ENCODE measurements at places on chromosomes 1 and 21. TPM values are rescaled to one million over a fixed set of nuclear protein-coding genes. Genes with fewer than 3 reads are reported as not detected.

The HSD3B2 gene
- not detected for total RNA-seq

GRCh38 chr1:21100481-21100921, 76.2 kb downstream of the EIF4G3 start:
- no peak for DNase-seq

The KCNA2 gene
- 0.02 TPM for total RNA-seq

The RABIF gene
- 7.1 TPM for total RNA-seq

The LRRC38 gene
- not detected for total RNA-seq

GRCh38 chr1:32816676-32817158, 441 bp downstream of the YARS1 start:
- no peak for DNase-seq

Data from activated CD8-positive, alpha-beta T cell treated with anti-CD3 and anti-CD28 coated beads for 36 hours (primary cell).